ENCODE measurements at places on chromosomes 12 and 14.

- no peak for DNase-seq
Measured at GRCh38 chr12:6154730-6155459, 30.4 kb upstream of the VWF start.

- DNase-seq: no peak
Measured at GRCh38 chr14:76784266-76784874, 23.1 kb downstream of the VASH1 start.

- no peak for DNase-seq
Measured at GRCh38 chr14:51008446-51008845, 64.2 kb upstream of the PYGL start.

- DNase-seq: no peak
Measured at GRCh38 chr12:109105176-109105575, 7.8 kb downstream of the UNG start.

- DNase-seq: no peak
Measured at GRCh38 chr14:105666420-105666819, 140.0 kb downstream of the TMEM121 start.

- DNase-seq: no peak
Measured at GRCh38 chr12:122610207-122610606, 83.2 kb downstream of the KNTC1 start.

- DNase-seq: no peak
Measured at GRCh38 chr12:80821513-80822000, 104.8 kb downstream of the MYF5 start.

- no peak for DNase-seq
Measured at GRCh38 chr12:44436756-44437155, 439.4 kb downstream of the NELL2 start.

DNA sequence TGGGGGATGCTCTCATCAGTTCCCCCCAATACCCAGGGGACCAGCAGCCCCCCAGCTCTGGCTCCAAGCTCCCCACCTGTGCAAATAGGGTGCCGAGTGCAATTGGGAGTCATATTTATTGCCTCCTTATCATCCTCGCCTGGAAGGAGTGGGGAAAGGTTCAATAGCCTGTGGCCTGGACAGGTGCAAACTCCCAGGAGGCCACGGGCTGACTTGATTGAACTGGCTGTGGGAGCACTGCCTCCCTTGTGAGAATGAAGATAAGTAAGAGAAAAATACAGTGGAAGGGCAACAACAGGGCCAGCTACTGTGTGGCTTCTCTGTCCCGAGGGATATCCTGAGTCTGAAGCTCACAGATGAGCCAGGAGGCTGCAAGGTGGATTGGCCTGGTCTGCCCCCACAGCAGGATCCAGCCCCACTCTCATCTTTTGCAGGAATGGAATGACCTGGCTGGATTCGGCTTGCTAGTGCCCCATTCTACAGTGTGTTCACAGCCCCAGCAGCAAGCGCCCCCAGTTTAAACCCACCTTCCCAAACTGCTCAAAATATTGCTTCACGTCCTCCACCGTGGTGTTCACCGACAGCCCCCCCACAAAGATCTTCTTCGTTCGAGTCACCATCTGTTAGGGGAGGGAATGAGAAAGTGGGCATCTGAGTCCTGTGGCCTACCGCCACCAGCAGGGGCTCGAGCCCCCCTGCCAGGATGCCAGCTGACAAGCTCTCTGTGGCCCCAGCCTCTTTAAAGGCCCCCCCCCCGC lies 6.3 kb downstream of the MSI1 start:
- no peak for DNase-seq

DNA sequence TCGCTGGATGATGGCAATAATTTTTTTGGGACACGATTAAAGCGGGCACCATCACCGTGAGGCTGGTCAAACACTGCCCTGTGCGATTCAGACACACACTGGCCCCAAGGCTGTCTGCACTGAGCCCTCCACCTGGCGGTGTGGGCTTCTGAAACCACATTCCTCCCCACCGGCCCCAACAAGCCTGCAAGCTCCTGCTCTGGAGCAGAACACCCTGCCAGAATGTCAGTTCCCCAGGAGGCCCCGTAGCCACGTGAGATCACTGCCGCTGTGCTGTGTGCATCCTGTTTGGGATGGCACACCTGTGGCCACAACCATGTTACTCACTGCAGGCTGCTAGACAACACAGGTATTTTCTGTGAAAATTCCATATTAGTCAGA lies 7.9 kb downstream of the GSC start:
- no peak for DNase-seq

DNA sequence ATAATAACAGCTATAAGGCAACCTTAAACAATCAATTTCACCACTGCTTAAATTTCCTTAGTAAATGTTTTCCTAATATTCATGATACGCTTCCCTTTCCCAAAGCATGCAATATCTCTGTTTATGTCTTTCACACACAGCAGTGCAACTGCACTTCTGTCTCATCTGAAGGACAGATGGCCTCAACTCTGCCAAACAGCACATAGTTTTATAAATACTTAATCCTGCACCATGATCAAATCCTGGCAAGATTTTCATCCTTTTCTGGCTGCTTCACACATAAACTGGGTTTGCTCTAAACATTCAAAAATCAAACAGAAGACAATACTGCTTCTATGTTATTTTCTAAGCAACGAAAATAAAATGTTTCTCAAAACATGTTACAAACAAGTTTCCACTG lies 266.3 kb downstream of the ITPR2 start:
- no peak for DNase-seq

- no peak for DNase-seq
Measured at GRCh38 chr12:13167226-13167625, 29.3 kb upstream of the EMP1 start.

DNA sequence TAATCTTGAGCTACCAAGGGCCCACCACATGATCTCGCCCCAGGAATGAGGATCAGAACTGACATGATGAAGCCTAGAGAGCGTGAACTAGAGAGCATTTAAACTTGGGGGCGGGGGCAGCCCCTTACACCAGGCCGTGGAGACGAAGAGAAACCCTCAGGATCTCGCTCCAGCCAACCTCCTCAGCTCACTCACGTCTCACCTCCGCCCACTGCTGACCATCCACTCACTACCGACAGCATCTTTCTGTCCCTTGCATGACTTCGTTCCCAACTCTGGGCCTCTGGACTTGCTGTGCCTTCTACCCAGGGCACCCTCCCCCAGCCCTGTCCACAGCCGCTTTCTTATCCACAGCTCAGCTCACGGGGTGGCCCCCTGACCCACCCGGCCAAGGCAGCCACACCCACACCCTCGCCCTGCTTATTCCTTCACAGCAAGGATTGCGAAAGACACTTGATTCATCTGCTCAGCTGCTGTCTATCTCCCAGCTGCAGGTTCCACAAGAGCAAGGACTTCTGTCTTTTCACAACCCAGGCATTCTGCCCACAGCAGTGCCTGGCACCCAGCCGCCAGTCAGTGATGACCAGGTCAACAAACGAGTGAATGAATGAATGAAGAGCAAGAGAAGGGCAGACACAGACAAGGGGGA lies 6.4 kb downstream of the STX2 start:
- DNase-seq: no peak

DNA sequence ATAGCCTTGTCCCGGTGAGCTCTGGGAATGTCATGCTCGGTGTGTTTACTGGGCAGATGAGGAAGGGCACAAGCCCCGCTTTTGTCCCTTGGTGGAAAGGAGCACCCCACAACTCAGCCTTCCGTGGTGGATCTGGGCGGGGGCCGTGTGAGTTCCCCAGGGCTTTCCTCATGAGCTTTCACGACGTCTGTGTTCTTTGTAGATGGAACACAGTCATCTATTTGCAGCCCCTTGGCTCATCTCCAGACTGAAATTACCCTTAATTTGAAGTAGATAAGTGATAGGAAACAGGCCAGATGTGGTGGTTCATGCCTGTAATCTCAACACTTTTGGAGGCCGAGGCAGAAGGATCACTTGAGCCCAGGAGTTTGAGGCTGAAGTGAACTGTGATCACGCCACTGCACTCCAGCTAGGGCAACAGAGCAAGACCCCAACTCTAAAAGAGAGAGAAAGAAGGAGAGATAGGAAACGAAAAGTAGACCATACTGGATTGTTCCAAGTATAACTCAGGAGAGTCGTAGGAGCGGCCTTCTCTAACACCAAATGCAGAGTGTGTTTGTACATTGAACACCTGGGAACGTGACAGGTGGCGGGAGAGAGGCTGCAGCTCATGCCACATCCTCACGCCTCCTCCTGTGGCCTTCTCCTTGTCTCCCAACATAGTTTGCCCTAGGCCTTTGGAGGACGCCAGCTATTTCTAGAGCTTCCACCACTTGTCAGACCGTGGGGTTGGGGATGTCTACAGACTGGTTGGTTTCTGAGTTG lies 8.8 kb downstream of the P2RX4 start:
- DNase-seq: no peak

GRCh38 chr14:89327771-89328212 lies 89.2 kb downstream of the FOXN3 start:
- DNase-seq: no peak

- no peak for DNase-seq
Measured at GRCh38 chr12:64008596-64008995, 164.1 kb downstream of the SRGAP1 start.

GRCh38 chr12:75578546-75578945 lies 67.1 kb upstream of the KRR1 start:
- no peak for DNase-seq

- DNase-seq: no peak
Measured at GRCh38 chr12:71562676-71563595, 100.7 kb downstream of the ZFC3H1 start.

DNA sequence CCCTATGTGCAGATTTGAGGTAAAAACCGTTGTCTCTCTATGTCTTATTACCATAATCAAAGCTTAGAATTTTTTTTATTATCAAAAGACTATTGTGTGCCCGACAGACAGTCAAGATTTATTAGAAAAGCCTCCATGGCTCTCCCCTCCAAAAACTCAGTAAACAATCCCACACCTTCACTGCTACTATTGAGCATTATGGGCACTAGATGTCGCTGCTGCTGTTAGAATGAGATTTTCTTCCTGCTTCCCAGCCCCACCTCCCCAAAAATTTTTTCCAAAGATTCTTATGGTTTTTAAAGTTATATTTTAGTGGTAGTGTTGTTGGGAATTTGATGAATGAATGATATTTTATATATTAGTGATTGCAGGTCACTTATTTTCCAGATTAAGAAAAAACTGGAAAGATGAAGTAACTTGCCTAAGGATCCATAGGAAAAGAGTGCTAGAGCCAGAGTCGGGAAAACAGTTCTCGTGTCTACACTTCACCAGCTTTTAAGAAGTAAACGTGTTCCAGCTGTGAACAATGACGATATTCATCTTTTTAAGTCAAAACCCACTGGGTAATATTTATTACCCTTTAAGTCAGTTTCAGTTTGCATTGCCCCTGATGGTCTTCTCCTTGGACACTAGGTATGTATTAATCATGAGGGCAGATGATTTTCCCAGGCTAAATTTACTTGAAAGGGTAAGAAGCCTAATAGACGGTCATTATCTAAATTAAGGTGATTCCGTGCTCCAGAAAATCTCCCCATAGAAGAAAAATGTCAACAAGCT lies 12.2 kb upstream of the FOXG1 start:
- DNase-seq: no peak

DNA sequence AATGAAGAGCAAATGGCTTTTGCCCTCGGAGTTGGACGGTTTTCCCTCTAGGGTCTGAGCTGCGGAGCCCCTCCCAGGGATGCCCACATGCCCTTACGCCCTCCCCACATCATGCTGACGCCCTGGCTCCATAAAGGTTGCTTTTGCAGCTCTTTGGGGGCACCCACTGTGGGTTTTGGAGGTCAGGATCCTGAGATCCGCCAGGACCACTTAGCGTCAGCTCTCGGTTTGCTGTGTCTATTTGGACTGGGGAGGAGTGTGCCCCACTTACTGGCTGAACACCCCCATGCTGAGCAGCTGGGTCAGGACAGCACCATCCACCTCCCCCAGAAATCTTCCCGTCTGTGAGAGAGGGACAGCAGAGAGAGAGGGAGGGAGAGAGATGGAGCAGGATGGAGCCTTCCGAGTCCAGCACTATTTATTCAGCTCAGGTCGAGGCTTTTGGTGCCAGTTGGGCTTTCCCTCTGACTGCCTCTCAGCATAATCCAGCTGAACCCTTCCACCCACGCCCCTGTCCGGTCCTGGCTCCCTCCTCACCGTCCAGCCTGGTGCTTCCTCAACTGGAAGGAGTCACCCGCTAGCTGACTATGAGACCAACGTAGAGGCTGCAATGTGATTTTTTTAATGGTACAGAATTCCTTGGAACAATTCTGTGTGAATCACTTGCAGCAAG lies 18.9 kb upstream of the LRTM2 start:
- DNase-seq: no peak

GRCh38 chr12:115268451-115268850 lies 584.5 kb upstream of the TBX3 start:
- DNase-seq: no peak

DNA sequence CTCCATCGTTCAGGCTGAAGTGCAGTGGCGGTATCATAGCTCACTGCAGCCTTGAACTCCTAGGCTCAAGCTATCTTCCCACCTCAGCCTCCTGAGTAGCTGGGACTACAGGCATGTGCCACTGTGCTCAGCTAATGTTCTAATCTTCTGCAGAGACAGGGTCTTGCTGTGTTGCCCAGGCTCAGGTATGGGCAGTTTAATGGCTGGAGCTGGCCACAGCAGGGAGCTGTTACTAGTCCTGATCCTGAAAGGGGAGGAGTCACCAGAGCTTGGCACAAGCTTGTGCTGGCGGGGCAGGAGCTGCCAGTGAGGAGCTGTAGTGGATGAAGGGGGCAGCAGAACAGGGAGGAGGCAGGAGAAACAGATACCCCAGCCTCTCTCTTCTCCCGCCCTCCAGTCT lies 10.6 kb downstream of the TMEM120B start:
- DNase-seq: no peak

DNA sequence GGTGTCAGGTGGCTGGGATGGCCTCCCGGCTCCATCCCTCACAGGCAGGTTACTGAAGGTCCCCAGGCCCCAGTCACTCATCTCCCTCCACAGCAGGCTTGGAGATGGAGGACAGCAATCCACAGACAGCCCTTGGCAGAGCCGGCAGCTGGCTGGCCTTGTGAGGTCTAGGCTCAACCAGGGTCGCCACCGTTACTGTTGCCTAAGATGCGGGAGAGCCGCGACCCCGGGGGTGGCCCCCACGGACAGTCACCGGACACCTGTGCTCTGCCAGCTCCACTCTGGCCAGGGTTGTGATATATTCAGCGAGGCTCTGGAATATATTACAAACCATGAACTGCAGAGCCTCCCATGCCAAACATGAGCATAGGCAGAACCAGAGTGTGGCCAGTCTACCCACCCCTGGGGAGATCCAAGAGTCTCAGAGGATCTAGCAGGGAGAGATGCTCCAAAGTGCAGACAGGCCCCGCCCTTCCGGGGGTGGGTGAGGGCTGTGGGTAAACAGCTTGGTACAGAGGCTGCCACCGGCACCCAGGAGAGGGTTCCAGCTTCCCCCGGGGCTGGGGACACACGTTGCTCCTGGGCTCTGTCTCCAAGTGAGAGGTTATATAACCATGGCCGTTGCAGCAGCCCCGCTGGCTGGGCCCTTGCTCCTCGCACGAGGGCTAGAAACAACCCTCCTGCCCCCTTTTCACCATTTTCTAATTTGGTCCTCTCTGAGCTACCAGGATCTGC lies 55.9 kb upstream of the DIO3 start:
- DNase-seq: no peak

DNA sequence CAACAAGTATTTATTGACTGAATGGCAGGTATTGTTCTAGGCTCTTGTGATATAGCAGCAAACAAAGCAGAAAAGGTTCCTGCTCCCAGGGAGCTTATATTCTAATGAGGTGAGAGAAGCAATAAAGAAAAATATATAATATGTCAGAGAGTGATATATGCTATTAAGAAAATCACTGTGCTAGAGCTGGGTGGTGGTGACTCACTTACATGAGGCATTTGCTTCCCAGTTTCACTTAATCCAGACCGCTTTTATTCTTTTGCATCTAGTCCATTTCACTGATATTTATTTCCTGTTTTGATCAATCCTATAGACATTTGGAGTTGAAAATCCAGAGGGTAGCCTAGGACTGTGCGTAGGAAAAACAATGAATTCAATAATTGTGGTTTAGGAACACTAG lies 17.5 kb downstream of the TRHDE start:
- no peak for DNase-seq

All from NCI-H1436 treated with DMSO at 0.1 percent for 48 hours (cell line).